Stimulated activated CD4-positive, alpha-beta T cell treated with anti-CD3 and anti-CD28 coated beads, TNF-alpha, amount 100 ng/mL, for 48 hours (primary cell): ENCODE measurements at places on chromosomes 4 and X.

- no peak for DNase-seq
Measured at GRCh38 chrX:125681058-125681457, 361.4 kb downstream of the TEX13C start.

GRCh38 chr4:59608466-59608865, 1591.7 kb upstream of the ADGRL3 start:
- no peak for DNase-seq

- DNase-seq: no peak
Measured at GRCh38 chrX:151929126-151929525, 16.4 kb downstream of the MAGEA4 start.

GRCh38 chrX:19515615-19516105, 352 bp upstream of the MAP3K15 start:
- no peak for DNase-seq

DNA sequence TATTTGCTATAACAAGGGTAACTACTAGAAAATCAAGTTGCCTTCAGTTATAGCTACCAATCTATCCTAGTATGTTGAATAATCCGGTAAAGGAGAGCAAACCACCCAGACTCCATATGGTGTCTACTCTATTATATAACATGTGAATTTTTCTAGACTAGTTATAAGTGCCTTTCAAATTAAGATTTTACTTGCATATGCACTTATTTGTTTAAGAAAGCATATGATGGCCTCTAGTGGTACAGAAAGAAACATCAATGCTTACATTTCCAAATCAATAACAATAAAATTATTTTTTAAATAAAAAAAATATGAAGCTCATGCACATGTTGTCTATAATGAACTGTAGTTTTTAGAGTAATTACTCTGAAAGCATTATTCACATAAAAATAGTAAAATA, 1516.4 kb upstream of the PABPC4L start:
- no peak for DNase-seq

DNA sequence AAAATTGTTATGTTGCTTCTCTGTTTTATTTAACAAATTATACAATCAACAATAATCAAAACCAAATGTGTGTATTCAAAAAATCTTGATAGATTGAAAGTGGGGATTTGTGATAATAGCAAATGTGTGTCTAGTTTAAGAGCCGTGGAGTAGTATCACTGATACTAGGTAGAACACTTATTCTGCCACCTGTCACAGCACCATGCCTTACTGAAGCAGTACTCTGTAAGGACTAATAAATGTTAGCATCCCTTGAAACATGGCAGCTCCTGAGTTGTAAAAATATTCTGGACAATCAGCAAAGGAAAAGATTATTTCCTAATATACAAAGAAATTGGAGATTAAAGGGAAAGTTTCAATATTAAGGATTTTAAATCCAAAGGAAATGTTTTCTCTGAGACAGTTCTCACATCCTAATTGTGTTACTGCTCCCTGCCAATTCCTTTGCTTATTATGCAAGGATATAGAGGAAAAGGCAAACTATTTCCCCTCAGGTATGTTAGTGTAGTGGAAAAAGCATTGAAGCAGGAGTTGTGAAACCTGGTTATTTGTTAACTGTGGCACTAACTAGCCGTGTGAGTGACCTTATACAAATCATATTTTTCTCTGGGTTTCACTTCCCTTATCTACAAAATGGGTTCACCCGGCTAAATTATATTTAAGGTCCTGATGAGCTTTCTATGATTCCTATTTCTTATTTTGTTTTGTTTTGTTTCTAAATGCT, 303.1 kb downstream of the ARHGAP24 start:
- no peak for DNase-seq

- no peak for DNase-seq
Measured at GRCh38 chr4:173243917-173244658, 75.5 kb downstream of the GALNT7 start.

GRCh38 chrX:9677098-9677739, 88.4 kb downstream of the GPR143 start:
- DNase-seq: no peak

DNA sequence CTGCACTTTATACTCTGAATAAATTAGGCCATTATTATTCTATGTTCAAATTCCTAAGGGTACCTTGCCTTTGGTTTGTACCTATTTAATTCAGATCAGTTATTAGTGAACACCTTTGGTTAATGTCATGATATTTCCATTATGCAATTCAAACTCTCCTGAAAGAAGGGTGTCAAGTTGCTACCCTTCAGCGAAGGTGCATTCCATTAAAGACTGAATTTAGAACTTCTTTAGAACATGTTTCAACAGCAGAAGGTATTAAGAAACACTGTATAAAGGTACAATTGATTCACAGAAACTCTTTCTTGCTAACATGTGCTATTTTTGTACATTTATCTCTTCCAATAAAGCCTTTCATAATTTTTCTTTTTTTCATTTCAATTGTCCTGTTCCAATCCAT, 1545.4 kb upstream of the PCDH10 start:
- DNase-seq: no peak

- DNase-seq: no peak
Measured at GRCh38 chr4:29718136-29718535, 1002.0 kb upstream of the PCDH7 start.

GRCh38 chr4:52106191-52106590, 55.1 kb downstream of the SPATA18 start:
- DNase-seq: no peak

DNA sequence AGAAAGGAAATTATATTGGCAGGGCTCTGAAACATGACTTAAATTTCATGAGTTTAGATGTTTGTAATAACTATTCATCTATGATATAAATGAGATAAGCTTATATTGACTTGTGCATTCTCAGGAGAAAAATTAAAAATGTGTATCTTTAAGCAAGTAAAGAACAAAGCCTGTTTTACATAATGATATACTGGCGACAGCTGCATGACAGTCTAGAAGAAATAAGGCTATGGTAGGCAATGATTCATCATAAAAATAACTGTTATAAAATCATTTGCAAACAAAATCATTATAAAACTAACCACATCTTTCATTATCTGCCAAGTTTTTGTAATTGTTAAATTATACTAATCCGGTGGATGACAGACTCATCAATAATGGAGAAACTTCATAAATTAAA, 188.1 kb downstream of the ADAM29 start:
- no peak for DNase-seq

- DNase-seq: no peak
Measured at GRCh38 chr4:156193106-156193505, 239.4 kb upstream of the CTSO start.

GRCh38 chrX:109632906-109633504, 8.0 kb upstream of the KCNE5 start:
- no peak for DNase-seq

GRCh38 chrX:136034668-136035067, 49.4 kb downstream of the SLC9A6 start:
- DNase-seq: no peak

GRCh38 chrX:155031657-155032056, 5.0 kb downstream of the FUNDC2 start:
- DNase-seq: no peak

GRCh38 chr4:103664436-103665075, 55.2 kb downstream of the TACR3 start:
- DNase-seq: no peak

DNA sequence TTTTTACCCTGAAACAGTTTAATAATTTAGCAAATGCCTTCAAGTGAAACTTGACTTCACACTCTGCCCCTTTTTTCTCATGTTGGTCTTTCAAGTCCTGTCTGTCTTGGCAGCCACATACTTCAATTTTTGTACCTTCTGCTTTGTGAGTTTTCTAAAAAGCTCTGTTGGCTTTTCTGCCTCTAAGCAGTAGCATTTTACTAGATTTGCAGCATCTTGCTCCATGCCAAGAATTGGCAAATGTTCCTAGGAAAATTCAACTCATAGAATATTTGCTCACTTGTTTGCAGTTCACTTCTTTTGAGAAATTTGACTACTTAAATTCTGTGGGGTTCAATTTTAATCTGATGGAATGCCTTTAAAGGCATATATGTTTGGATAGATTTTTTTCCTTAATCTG, 59.2 kb downstream of the FAM47A start:
- no peak for DNase-seq

GRCh38 chr4:168825975-168826374, 184.1 kb downstream of the CBR4 start:
- DNase-seq: no peak

- DNase-seq: no peak
Measured at GRCh38 chrX:48580662-48581061, 6.4 kb downstream of the RBM3 start.

DNA sequence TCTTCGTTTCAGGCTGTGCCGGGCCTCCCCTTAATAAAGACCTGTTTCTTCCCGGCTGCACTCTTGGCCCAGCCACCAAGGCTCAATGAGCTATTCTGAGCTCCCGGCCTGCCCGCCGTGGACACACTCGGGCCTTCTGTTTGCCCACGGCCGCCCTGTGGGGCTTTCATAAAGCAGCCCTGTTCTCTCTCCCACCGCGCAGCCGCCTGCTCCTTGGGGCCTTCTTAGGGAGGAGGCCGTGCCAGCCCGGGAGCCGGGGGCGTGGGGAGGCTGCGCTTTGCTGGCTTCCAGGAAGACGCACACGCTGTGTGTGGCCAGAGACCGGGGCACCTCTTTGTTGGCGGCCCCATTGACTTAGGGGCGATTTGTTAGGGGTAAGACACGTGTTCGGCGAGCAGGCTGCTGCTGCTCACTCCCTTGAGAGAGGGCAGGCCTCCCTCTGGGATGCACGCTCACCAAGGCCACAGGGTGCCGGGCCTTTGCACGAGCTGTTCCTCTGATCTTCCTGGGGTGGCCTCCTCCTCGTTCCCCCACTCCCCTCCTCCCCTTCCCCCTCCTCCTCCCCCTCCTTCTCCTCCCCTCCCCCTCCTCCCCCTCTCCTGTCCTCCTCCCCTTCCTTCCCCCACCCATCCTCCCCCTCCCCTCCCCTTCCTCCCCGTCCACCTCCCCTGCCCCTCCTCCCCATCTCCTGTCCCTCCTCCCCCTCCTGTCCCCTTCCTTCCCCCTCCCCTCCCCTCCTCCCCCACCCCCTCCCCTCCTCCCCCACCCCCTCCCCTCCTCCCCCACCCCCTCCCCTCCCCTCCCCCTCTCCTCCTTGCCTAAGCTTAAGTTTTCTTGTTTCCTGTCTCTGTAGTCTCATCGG, 11.3 kb downstream of the BLOC1S4 start:
- no peak for DNase-seq

DNA sequence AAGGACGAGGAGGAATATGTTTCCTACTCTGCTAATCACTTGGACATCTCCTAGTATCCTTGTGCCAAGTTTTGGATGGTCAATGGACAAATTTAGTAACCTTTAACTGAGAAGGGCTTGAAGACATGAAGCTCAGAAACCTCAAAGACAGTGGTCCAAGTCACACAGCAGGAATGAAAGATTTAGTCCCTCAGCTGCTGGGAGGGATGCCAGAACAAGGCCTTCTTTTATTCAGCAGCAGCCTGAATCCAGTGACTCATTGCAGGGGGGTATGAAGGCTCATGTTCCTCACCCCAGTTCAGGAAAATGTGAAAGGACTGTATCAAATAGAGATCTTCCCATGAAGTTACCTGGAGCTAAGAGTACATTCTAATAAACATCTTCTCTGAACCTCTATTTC, 214.9 kb upstream of the UGT8 start:
- no peak for DNase-seq

DNA sequence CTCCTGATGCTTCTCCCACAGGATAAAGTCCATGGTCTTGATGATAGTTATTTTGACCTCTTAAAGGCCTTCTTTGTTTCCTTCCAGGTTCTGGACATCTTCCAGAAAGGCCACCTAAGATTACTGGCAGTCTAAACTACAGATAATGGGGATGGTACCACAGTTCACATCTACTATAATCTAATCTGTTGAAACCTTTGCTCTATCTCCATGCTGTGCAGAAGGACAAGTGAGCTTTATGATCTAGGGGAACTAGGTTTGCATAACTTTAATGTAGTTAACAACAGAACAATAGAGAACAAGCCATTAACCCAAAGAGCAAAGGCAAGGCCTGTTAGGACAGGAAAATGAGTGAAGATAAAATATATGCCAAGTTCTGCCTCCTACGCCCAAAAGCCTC, 103.9 kb upstream of the KLHL13 start:
- no peak for DNase-seq

DNA sequence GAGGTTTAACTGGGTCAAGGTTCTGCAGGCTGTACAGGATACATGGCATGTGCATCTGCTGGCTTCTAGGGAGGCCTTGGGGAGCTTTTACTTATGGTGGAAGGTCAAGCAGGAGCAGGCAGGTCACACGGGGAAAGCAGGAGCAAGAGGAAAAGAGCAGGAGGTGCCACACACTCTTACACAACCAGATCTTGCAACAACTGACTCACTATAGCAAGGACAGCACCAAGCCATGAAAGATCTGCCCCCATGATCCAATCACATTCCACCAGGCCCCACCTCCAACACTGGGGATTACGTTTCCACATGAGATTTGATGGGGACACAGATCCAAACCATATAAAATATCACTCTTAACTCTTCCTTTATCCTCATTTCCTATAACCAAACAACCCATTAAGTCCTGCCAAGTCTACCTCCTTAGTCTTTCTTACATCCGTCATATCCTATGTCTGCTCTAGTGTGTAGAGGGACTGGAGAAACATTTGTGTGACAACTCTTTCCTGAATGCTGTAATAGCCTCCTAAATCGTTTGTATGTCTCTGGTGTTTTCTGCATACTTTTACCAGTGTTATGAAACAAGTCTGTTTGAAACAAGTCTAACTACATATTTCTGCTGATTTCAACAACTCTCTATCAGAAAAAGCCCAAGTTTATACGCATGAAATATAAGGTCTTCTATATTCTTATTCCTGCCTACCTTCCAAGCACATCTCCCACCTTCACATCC, 8.3 kb upstream of the RAP2C start:
- no peak for DNase-seq

GRCh38 chrX:81979806-81980515, 778.1 kb downstream of the SH3BGRL start:
- DNase-seq: no peak

- no peak for DNase-seq
Measured at GRCh38 chr4:30182786-30183185, 537.4 kb upstream of the PCDH7 start.
